ENCODE measurements at places on chromosomes 6 and 20. TPM values are rescaled to one million over a fixed set of nuclear protein-coding genes. Genes with fewer than 3 reads are reported as not detected.

The CYP39A1 gene
- total RNA-seq: 22.6 TPM

The TREML2 gene
- not detected for total RNA-seq

The CRISP2 gene
- total RNA-seq: not detected

The IMPG1 gene
- not detected for total RNA-seq

The PLCG1 gene
- total RNA-seq: 60.9 TPM

The PHACTR3 gene
- total RNA-seq: not detected

The CFAP206 gene
- total RNA-seq: 0.09 TPM

The BPIFA1 gene
- not detected for total RNA-seq

The TFAP2C gene
- under 0.01 TPM for total RNA-seq

The TMEM200A gene
- 35.3 TPM for total RNA-seq

The NKAIN2 gene
- not detected for total RNA-seq

The PAX1 gene
- total RNA-seq: not detected

The TRIM40 gene
- total RNA-seq: not detected

The HCK gene
- not detected for total RNA-seq

The SLC35B3 gene
- total RNA-seq: 21.2 TPM

The SLC17A3 gene
- total RNA-seq: not detected

The PSORS1C2 gene
- total RNA-seq: not detected

The CALHM5 gene
- total RNA-seq: 8.7 TPM

The IGF2R gene
- 137 TPM for total RNA-seq
